Heart right ventricle (tissue), 16 donors: ENCODE measurements at places on chromosomes 7 and 10. TPM values are rescaled to one million over a fixed set of nuclear protein-coding genes. Genes with fewer than 3 reads are reported as not detected.

GRCh38 chr7:138603549-138604318, 97.4 kb downstream of the SVOPL start:
- no peaks in the 10 kb centered on the region for H3K4me1 ChIP-seq
- H3K27me3 ChIP-seq, result no peaks in the 10 kb centered on the region
- H3K36me3 ChIP-seq, result no peaks in the 10 kb centered on the region
- no peak overlapping the region for H3K27ac ChIP-seq

DNA sequence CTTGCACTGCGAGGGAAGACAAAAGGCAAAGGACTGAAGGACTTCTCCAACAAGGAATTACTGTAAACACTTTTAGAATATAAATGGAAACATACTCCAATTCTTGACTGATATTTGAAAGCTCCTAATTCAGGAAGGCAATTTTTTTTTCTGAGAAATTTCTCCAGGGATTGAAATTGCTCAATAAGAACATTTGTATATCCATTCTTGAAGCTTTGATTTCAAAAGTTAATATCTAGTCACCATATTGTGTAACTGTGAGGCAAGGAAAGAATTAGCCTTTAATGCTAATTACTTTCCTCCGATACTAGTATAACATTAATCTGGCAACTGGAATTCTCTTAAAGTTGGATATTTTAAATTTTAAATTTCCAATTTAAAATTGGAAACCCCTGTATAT, 188.4 kb upstream of the COL1A2 start:
- no peaks in the 10 kb centered on the region for H3K36me3 ChIP-seq
- no peaks in the 10 kb centered on the region for H3K4me1 ChIP-seq
- no peak overlapping the region for H3K27ac ChIP-seq
- no peak for DNase-seq
- H3K27me3 ChIP-seq, result no peaks in the 10 kb centered on the region

DNA sequence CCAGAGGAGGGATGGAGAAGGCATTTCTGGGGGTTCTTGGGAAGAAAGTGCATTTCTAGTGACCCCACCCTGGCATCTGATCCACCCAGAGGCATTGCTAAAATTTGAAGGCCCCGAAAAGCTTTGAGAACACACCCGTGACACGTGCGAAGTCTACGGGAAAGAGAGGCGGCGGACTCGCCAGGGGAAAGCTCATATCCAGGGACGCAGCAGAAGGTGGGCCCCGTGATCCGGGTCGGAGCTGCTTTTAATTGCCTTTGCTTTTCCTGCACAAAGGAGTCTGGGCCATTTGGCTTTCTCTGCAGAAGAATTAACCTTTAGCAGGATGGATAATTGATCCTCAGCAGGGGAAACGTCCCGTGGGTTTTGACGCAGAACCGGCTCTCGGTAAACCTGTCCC, 50.3 kb downstream of the CARD11 start:
- H3K27ac ChIP-seq, result no peak overlapping the region
- H3K27me3 ChIP-seq, result no peaks in the 10 kb centered on the region
- no peaks in the 10 kb centered on the region for H3K4me1 ChIP-seq
- no peak overlapping the region for H3K4me3 ChIP-seq
- H3K36me3 ChIP-seq, result no peaks in the 10 kb centered on the region
- DNase-seq, result no peak

GRCh38 chr10:8511026-8511425, 456.5 kb downstream of the GATA3 start:
- no peaks in the 10 kb centered on the region for H3K36me3 ChIP-seq
- no peak for DNase-seq
- no peaks in the 10 kb centered on the region for H3K4me1 ChIP-seq
- no peak overlapping the region for H3K27ac ChIP-seq

DNA sequence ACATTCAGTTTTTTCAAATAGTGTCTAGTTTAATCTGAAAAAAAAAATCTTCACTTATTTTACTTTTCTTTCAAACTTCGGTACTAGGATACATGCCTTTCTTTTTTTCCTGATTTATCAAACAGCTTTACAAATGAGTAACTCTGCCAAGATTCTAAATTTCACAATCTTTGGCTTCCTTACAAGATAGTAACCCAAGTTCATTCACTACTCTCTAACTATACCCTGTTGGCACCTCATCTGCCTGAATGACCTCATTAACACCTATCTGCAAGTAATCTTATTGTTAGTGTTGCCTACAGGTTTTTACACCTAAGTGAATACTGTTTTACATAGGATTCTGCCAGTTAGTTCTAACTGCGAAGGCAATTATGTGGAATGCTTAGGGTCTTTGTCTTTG, 159.8 kb downstream of the FOXP2 start:
- no peaks in the 10 kb centered on the region for H3K36me3 ChIP-seq
- no peaks in the 10 kb centered on the region for H3K4me1 ChIP-seq
- H3K27ac ChIP-seq, result no peak overlapping the region
- no peak overlapping the region for H3K4me3 ChIP-seq
- no peak for DNase-seq

GRCh38 chr10:71720288-71720687, 710 bp upstream of the C10orf105 start:
- H3K27me3 ChIP-seq, result no peaks in the 10 kb centered on the region
- H3K4me3 ChIP-seq, result no peak overlapping the region
- no peak for DNase-seq
- no peak overlapping the region for H3K27ac ChIP-seq
- no peaks in the 10 kb centered on the region for H3K36me3 ChIP-seq

DNA sequence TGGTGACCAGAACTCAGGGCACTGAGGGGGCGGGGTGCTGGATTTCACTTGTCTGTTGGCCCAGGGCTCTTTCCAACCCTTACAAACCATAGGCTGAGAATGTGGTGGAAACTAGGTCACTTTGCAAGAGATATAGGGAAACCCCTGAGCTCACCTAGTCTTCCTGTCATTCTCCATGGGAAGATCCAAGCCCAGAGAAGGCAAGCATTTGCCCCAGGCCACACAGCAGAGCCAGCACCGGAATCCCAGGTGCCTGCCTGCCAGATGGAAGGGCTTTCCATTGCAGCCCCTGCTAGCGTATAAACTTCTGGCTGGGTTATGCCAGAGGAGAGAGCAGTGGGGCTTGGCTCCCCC, 427 bp downstream of the PYROXD2 start:
- no peak for DNase-seq
- H3K27me3 ChIP-seq, result no peaks in the 10 kb centered on the region
- peaks cover 28% of the 10 kb centered on the region for H3K4me1 ChIP-seq
- H3K4me3 ChIP-seq, result peak overlapping the region; percentile 63

GRCh38 chr7:148031811-148032210, 558.8 kb upstream of the C7orf33 start:
- no peak overlapping the region for H3K4me3 ChIP-seq
- no peaks in the 10 kb centered on the region for H3K4me1 ChIP-seq
- no peak for DNase-seq
- H3K27me3 ChIP-seq, result no peaks in the 10 kb centered on the region
- no peaks in the 10 kb centered on the region for H3K36me3 ChIP-seq

- H3K4me3 ChIP-seq, result no peak overlapping the region
- H3K4me1 ChIP-seq, result no peaks in the 10 kb centered on the region
- no peaks in the 10 kb centered on the region for H3K36me3 ChIP-seq
Observed at GRCh38 chr7:4286351-4286750, 395.7 kb upstream of the FOXK1 start.

DNA sequence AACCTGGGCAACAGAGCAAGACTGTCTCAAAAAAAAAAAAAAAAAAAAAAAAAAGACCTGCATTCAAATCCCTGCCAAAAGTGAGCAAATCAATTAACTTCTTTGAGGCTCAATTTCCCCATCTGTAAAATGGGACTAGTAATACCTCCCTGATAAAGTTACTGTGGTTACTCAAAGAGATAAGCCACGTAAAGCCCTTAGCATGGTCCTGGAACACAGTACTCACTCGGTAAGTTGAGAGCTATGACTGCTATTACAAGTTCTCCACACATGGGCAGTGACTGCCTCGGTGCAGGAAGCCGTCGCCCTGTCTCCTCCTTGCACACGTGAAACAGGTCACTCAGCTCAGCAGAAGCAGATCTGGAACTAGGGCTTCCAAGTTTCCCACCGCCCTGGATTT, 37.9 kb downstream of the DDIT4 start:
- H3K27me3 ChIP-seq, result no peaks in the 10 kb centered on the region
- peaks cover 50% of the 10 kb centered on the region for H3K4me1 ChIP-seq
- H3K4me3 ChIP-seq, result no peak overlapping the region
- no peaks in the 10 kb centered on the region for H3K36me3 ChIP-seq
- H3K27ac ChIP-seq, result no peak overlapping the region

DNA sequence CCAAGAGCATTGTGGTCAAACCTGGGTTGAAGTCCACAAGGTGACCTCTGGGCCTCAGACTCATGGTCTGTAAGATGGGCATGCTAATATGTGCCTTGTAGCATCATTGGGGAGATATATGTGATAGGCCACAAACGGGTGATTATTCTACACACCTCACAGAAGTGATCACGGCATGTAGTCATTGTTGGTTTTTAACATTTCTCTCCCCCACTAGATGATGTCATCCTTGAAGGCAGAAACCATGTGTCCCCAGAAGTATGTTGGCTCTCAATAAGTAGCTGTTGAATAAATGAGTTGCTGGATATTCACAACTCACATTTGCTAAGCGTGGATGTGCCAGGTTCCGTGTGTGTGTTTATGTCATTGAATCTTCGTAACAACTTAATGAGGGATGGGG, 42.4 kb downstream of the GATA3 start:
- H3K4me3 ChIP-seq, result no peak overlapping the region
- H3K27me3 ChIP-seq, result peaks cover 13% of the 10 kb centered on the region
- H3K27ac ChIP-seq, result no peak overlapping the region
- no peak for DNase-seq
- H3K36me3 ChIP-seq, result no peaks in the 10 kb centered on the region

GRCh38 chr10:506451-507354, 182.8 kb downstream of the DIP2C start:
- DNase-seq, result no peak
- H3K36me3 ChIP-seq, result no peaks in the 10 kb centered on the region
- H3K4me3 ChIP-seq, result no peak overlapping the region
- H3K27me3 ChIP-seq, result no peaks in the 10 kb centered on the region
- H3K27ac ChIP-seq, result no peak overlapping the region

GRCh38 chr7:33745934-33746333, 159.4 kb upstream of the BMPER start:
- H3K36me3 ChIP-seq, result no peaks in the 10 kb centered on the region
- DNase-seq, result no peak
- H3K27ac ChIP-seq, result no peak overlapping the region
- no peaks in the 10 kb centered on the region for H3K4me1 ChIP-seq
- no peak overlapping the region for H3K4me3 ChIP-seq

DNA sequence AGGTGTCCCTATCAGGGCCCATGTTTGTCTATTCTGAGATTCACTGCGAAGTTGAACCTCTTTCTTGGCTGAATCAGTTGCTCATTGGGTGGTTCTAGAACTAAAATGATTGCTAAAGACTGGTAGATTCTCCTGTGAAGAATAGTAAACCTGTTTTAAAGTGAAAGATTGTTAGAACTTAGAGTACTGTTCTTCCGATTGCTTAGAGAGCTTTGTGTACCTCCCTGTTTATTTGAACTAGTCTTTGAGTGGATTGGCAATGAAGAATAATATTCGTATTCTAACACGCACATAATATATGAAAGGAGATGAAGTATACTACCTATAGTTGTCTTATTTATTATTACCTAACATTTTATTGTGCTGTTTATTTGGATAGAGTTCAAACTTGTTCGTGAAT, 124.8 kb upstream of the RPA3 start:
- H3K27me3 ChIP-seq, result no peaks in the 10 kb centered on the region
- H3K27ac ChIP-seq, result no peak overlapping the region
- H3K4me3 ChIP-seq, result no peak overlapping the region
- H3K36me3 ChIP-seq, result no peaks in the 10 kb centered on the region
- DNase-seq, result no peak

The GIMAP2 gene
- total RNA-seq, result 17.5 TPM

The IFT22 gene
- 32.2 TPM for total RNA-seq
